ENCODE measurements at places on chromosomes 1 and 21.

DNA sequence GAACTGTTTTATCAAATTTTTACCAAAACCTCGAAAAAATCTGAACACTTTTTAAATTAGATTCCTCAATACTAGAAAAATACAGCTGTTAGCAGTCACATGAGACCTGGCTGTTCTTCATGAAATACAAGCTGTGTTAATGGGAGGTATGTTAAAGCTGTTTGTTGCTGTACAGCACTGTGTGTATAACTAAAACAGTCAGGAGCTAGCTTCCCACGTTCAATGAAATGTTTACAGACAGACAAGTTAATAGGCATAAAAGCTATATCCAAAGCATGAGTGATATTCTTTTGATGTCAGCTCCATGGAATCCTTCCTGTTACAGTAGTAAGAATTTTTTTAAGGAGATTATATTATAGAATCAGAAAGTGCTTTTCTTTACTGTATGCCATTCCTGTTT lies 223.2 kb upstream of the FOXD3 start:
- no peak for DNase-seq

GRCh38 chr1:88058205-88058604 lies 625.9 kb upstream of the PKN2 start:
- no peak for DNase-seq

GRCh38 chr1:8879464-8879921 lies 1.0 kb upstream of the ENO1 start:
- no peak for DNase-seq

DNA sequence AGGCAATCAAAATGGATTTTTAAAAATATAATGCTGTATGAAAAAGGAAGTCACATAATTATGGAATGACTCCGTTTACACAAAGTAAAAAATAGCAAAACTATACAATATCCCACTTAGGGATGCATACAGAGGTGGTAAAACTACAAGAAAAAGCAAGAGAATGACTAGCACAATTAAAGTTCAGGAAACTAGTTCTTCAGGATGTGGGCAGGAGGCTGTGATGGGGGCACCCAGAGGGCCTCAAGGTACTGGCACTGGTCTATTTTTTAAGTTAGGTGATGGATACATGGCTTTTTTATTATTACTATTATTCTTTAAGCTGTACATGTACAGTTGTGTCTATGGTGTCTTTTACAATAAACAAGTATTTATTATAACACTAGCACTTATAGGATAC lies 1.4 kb upstream of the ZC3H12A start:
- no peak for DNase-seq

- DNase-seq, result no peak
These were observed 52.9 kb downstream of the PDE4B start for GRCh38 chr1:65845535-65846060.

DNA sequence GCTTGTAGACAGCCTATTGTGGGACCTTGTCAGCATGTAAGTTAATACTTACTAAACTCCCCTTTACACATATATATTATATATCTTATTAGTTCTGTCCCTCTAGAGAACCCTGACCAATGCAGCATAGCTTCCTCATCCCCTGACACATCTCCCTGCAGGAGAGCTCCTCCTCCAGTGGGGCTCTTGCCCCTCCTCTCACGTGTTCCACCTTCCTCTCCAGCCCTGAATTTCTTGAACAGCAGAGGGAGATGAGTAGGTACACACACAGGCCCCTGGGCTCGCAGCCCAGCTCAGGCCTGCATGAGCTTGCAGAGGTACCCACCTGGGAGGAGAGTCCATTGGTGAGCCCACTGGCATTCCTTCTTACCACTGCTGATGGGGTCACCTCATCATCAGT lies 27.3 kb upstream of the GOLT1A start:
- no peak for DNase-seq

DNA sequence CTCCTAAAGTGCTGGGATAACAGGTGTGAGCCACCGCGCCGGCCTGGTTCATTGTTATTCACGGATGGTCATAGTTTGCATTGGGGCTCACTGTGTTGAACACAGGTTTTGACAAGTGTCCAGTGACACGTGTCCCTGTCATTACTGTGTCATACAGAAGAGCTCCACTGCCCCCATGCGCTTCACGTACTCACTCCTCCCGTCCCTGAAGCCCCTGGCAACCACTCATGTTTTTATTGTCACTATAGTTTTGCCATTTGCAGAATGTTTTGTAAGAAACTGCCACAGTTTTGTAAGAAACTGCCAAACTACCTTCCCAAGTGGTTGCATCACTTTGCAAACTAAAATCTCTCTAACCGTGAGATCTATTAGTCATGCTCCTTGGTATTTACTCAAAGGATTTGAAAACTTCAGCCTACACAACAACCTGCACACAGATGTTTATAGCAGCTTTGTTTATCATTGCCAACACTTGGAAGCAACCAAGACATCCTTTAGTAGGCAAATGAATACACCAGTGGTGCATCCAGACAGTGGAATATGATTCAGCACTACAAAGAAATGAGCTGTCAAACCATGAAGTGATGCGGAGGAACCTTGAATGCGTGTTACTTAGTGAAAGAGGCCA lies 163.2 kb upstream of the COL6A1 start:
- DNase-seq, result no peak

- DNase-seq, result no peak
These were observed 45.9 kb downstream of the MORN1 start for GRCh38 chr1:2345297-2346075.
